ENCODE measurements at places on chromosomes 11 and 22.

- DNase-seq, result peak; percentile 43
Observed at GRCh38 chr11:72585762-72586311, 88.4 kb downstream of the PDE2A start.

DNA sequence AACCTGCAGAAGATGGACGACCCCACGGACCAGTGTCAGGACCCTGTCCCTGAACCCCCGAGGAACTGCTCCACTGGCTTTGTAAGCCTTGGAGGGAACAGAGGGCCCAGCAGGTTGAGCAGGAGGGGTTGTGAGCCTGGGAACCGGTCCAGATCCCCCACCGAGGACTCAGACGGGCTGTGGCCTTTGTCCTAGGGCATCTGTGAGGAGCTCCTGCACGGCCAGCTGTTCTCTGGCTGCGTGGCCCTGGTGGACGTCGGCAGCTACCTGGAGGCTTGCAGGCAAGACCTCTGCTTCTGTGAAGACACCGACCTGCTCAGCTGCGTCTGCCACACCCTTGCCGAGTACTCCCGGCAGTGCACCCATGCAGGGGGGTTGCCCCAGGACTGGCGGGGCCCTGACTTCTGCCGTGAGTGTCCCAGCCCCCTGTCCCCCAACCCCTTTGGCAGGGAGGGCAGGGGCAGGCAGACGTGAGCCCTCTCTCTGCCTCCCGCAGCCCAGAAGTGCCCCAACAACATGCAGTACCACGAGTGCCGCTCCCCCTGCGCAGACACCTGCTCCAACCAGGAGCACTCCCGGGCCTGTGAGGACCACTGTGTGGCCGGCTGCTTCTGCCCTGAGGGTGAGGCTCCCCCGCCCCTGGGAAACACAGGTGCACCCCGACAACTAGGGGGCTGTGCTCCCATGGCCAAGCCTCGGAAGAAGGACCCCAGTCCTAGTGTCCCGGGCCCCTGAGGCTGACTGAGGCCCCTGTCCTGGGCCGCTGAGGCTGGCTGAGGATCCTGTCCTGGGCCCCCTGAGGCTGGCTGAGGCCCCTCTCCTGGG lies 6.4 kb downstream of the MUC5AC start:
- no peak for DNase-seq

DNA sequence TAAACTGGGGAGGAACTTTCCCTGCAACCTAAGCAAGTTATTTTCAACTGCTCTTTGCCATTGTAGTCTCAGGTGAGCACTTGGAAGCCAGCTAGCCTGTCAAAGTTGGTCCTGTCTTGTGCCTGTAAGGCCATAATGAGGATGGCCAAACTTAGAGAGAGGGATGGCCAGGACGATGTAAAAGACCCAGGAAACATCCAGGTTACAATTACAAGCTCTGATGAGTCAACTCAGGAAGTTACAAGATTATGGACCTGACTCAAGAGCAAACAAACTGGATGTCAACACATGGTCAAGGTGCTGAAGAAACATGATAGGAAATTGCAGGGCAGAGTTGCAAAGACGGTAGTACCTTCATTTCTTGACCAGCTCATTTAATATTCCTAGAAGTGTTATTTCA lies 1.6 kb downstream of the GTPBP1 start:
- DNase-seq, result no peak

GRCh38 chr11:75583718-75584658 lies 21.9 kb downstream of the SERPINH1 start:
- DNase-seq, result peak; percentile 79

- DNase-seq, result no peak
Observed at GRCh38 chr11:38272376-38272775, 1674.3 kb upstream of the RAG2 start.

DNA sequence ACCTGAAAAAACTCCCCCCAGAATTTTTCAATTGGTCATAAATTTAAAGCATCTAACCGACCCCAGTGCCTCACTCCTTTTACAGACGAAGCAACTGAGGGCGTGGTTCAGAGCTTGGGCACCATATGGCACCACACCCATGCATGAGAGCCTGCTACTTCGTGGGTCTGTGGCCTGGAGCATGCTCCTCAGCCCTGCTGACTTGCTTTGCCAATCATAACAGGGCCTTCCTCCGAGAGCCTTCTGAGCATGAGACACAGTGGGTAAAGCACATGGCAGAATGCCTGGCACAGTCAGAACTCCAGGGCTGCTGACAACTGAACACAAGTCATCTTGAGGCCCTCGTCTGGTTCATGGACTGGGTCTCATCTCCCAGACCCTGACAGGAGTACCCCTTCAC lies 33.3 kb downstream of the HIRA start:
- no peak for DNase-seq

GRCh38 chr22:50184004-50184901 lies 1.5 kb upstream of the TRABD start:
- DNase-seq, result peak; percentile 49

DNA sequence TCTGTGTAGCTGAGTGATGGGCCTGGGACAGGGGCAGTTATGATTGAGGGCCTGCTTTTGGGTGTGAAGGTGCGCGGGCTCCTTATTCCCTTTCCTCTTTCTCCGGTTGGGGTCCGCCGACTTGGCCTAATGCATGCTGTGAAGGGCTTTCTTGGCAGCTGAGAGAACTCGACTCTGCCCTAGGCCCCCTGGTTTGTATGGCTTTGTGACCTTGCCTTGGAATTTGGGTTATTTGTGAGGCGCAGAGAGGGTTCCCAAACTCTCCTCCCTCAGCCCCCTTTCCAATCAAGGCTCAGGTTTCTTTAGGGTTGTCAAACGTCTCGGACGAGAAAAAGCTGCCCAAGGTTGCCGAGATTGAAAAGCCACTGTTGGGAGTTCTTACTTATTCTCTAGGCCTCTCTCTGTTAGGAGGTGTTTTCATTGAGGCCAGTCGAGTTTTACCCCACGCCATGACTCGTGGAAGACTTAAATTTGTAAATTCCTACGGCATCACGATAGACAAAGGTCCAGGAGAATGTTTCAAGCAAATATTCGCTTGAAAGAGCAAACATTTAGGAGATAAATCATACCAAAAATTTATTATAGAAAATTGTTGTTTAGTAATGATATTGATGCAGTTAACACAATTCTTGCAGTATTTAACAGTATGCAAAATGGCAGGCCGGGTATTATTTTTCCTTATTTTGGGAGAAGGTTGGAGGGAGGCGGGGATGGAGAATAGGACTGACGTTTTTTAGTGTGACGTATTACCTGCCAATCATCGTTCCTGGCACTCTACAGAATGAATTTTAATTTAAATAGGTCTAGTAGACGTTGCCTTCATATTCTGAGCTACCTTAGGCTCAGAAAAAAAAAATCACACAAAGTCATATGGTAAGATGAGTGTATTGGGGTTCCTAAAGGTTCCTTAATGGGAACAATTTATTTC lies 689 bp downstream of the PDHX start:
- peak; percentile 21 for DNase-seq

DNA sequence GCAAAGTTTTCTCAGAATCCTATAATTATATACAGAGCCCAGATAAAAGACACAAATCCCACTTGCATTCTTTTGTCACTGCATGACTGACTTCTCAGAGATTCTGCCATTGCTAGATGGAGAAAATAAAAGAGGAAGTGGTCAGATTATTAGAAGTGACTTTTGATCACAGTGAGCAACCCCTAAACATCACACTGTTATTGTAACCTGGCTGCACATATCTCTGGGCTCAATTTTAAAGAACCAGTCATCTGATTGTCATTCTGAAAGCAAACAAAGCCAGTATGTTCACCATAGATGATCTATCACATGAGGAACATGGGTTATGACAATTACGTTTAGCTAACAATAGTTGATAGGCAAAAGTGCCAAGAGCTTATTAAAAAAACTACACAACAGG lies 47.8 kb downstream of the COPB1 start:
- DNase-seq, result no peak

DNA sequence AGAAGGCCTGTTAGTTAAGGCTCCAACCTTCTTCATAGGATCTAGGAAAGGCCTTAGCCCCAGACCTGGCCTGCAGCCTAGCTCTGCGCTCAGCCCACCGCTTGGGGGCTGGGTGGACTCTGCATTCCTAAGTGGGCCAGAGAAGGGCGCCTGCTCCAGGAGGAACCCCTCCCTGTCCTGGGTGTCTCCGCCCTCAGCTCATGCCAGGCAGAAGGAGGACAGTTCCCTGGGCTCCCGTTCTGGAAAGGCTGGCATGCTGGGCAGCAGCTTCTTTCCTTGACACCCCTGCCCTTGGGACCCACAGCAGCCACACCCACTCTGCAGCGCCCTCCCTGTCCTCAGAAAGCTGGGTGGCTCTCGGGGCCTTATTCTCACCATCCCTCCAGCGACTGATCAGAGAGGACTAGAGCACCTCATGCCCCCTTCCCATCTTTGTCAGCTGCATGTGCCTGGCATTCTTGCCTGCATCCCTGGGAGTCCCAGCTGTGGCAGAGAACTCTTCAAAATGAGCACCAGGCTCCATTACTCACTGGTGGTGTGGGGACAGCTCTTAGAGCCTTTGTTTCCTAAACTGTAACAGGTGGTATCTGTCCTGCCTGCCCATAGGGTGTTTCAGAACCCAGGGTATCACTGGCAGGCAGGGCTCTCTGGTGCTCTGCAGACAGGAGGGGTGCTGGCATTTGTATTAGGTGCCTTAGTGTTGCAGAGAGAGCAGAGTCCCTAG lies 20.3 kb upstream of the MYRF start:
- DNase-seq, result no peak

DNA sequence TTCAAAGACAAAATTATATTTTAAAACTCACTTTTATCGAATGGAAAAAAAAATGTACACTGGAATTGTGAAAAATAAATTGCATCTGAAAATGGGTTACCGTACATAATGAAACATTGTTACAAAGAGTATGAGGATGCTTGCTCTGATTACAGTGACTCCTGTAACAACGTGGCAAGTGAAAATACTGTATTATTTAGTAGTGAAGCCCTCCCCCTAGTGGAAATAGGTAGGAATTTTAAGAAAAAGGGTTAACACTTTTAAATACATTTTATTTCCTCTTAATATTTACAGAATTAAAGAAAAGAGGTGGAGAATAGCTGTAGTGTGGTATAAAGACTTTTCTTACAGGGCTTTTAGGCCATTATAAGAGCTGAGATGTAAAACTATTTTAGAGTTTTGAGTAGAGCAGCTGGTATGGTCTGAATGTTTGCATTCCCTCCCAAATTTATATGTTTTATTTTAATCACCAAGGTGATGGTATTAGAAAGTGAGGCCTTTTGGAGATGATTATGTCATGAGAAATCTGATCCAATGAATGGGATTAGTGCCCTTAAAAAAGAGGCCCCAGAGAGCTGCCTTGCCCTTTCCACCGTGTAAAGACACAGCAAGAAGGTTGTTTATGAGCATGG lies 25.2 kb downstream of the FAM76B start:
- DNase-seq, result peak; percentile 66

GRCh38 chr11:42631220-42631843 lies 680.5 kb upstream of the API5 start:
- peak; percentile 64 for DNase-seq

DNA sequence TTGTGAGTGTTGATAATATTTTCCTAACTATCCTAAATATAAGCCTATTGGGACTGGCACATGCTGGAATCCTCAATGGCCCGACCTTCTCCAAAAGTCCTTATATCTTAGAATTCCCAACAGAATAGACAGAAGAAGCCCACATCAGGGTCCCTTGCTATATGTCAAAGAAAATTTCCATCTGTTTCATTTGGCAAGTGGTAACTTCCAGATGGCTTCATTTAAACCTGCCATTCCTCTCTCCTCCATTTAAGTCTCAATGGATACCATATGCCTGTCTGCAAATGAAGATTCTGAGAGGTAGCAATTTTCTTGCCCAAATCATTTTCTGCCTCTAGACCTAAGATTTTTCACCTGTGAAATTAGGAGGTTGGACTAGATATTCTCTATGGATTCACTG lies 73.1 kb upstream of the KCNA4 start:
- no peak for DNase-seq

DNA sequence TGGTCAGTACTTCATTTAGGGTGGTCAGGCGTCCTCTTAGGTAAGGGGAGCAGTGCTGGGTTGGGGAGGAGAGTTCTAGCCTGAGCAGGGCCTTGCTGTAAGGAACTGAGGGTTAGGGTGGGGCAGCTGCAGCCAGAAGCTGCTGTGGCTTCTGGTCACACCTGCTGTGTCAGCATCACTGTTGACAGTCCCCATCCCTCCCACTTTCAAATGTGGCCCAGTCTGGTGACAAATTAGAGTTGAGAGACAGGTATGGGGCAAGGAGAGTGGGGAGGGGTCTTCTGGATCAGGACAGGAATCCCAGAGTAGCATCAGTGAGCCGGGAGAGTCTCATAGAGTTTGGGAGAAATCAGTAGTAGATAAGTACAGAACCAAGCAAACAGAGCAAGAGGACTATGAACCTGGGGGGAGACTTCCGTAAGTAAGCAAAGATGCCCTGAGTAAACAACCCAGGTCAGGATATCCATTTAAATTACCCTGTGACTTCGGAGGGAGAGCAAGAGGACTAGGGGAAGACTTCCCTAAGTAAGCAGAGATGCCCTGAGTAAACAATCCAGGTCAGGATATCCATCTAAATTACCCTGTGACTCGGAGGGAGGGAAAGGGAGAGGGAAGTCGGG lies 53.7 kb downstream of the PPP6R2 start:
- no peak for DNase-seq

DNA sequence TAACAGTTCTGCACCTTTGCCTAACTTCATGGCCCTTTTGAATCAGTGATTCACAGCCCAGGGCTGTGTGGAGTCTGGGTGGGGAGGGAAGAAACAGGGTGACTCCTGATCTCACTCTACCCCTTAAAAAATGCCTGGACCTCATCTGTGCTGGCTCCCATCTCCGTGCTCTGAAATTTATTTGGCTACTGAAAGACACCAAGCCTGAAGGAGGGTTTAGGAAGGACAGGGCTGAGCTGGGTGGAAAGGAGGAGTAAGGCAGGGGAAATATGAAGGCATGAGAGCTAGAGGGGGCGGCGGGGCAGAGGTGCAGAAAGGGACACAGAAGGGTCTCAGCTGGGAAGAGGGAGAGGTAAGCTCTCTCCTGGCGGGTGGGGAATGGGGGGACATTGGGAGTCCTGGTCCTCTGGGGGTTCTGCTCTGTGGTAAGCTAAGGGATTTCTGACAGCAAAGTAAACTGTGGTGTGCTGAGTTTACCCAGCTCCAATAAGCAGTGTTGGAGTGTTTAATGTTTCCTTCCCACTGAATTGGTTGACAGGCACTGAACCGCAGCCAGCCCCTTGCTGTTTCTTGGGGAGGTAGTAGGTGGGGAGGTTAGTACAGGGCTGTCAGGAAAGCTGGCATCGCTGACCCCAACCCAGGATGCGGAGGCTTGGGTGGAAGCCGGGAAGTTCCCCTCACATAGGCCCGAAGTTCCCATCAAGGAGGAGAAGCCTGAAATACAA lies 71.1 kb downstream of the RPUSD4 start:
- no peak for DNase-seq

DNA sequence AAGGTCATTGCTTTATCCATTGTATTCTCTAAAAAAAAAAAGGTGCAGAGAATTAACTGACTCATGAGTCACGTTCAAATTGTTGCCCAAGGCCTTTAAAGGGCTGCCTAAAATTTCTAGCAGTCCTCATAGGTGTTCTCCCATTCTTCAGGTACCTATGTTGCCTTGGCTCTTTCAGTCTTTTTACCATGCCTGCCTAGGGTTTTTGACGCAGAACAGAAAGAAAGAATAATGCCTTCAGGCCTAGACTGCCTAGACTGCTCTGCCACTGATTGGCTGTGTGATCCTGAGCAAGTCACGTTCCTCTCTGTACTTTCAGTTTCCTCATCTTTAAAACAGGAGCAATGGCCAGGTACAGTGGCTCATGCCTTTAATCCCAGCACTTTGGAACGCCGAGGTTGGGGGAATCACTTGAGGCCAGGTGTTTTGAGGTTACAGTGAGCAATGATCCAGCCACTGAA lies 21.5 kb downstream of the CTSC start:
- no peak for DNase-seq
